Neuronal stem cell (in vitro differentiated cells): ENCODE measurements at places on chromosomes 2 and 18.

- DNase-seq: no peak
Measured at GRCh38 chr18:9419956-9420631, 55.2 kb upstream of the RALBP1 start.

DNA sequence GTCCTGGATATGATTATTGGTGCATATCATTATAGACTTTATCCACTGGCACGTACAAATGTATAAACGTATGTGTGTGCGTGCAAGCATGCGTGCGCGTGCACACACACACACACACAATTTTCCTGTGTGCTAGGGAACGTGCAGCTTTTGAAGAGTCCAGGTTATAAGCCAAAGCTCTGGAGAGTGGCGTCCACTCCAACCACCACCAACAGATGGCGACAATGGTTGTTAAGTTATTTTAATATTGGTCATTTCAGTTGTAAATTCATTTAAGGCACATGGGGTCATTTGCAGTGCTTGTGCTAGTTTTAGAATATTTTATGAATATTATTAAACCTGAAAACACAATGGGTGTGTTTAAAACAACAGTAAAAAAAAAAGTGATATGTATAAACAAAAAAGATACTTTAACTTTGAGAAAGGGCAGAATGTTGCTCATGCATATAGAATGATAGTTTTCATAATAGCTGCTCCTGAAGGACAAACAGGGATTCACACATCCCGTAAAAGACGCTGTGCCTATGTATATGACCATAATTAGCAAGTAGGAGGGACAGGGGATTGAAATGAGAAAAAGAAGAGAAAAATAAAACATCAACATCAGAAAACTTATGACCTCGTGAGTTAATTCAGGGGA, 124.2 kb upstream of the ITGB6 start:
- no peak for DNase-seq

DNA sequence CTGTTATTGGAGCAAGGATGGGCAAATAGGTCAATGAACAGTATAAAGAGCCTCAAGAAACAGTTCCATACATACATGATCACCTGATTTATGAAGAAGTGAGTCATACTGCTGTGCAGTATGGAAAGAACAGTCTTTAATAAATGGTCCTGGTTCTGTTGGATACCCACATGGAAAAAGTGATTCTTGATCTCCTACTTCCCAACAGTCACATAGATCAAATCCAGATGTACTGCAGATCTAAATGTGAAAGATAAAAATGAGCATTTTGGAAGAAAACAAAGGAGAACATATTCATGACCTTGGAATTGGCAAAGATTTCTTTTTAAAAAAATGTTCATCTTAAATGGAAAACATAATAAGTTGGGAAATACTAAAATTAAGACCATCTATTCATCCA, 75.8 kb downstream of the CCDC148 start:
- DNase-seq: no peak

GRCh38 chr2:190119257-190119656, 56.7 kb upstream of the MSTN start:
- DNase-seq: no peak

- no peak for DNase-seq
Measured at GRCh38 chr2:47075361-47076125, 79.6 kb downstream of the STPG4 start.

- no peak for DNase-seq
Measured at GRCh38 chr2:216619411-216620393, 13.5 kb upstream of the IGFBP2 start.

DNA sequence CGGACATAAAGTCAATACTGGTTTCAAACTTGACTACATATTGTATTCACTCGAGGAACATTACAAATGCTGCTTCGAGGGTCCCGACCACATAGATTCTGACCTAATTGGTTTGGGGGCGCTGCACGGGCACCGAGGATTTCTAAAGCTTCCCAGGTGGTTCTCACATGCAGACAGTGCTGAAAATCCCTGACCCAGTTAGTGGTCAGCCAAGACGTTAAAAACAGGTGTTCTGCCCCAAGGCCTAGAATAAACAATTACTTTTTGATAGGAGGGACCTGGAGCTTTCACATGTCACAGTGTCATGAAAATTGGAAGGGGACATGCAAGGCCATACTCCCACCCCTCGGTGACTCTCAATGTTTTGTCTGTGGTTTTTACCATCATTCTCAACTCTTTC, 368.9 kb downstream of the RNF144A start:
- DNase-seq: no peak

DNA sequence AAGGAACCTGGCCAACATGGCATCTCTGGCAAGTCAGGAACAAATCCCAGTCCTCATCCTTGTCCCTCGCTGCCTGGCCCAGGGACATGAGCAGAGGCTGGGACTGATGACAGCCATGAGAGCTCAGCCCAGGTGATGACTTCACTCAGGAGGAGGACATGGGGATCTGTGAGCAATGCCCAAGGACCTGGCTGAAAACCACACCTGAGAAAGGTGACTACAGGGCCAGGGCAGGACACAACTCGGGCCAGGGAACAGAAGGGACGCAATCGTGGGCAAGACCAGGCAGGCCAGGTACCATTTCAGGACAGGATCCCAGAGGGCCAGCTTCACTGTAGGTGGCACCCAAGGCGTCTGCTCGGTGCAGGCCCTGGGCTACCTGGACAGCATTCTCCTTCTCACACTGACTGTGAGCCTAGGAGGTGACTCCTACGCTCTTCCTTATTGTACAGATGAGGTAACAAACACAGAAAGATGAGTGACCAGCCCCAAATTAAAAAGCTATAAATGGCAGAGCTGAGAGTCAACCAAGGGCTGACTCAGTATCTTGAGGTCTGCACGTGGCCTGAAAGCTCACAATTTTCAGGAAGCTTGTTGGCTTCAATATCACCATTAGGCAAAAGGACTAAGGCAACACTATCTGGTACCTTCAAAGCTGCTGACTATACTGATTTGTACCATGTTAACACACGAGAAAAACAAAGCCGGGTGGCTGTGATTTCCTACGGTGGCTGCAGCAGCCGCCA, 141.1 kb downstream of the EIPR1 start:
- no peak for DNase-seq

DNA sequence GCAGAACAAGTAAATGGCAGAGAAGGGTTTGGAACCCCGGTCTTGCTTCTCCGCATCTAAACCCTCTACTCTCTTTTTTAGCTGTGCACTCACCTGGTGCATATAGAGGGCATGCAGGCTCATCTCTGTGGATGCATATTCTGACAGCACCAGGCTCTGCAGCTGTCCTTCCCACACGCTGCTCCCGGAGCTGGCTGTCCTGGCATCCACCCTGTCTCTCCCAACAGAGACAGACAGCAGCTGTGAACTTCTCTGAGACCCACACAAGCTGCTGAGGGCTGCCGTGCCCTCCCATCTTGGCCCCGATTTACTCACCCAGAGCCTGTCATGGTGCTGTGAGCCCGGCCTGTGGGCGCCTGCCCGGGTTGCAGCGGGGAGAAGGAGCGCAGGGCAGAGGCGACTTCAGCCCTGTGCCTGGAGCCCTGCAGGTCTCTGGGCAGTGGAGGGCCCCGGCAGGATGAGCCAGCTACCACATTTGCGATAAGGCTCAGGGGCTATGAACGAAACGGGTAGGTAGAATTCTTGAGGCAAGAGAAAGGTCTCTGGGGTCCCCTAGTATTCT, 3.3 kb upstream of the ABCB6 start:
- DNase-seq: no peak

DNA sequence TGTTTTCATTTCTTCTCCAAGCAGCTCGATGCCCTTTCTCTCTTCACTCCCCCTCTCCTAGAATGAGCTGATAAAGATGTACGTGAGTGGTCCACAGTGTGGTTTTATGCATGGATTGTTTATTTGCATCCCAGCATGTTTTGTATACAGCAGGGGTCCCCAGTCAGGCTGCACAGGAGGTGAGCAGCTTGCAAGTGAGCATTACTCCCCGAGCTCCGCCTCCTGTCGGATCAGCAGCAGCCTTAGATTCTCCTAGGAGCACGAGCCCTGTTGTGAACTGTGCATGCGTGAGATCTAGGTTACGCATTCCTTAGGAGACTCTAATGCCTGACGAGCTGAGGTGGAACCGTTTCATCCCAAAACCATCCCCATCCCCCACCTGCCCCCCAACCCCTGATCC, 262.6 kb downstream of the AGAP1 start:
- DNase-seq: no peak
